ENCODE measurements at places on chromosomes 11 and 22. TPM values are rescaled to one million over a fixed set of nuclear protein-coding genes. Genes with fewer than 3 reads are reported as not detected.

The VPS37C gene
- total RNA-seq = 9.5 TPM

The SYT13 gene
- total RNA-seq = not detected

DNA sequence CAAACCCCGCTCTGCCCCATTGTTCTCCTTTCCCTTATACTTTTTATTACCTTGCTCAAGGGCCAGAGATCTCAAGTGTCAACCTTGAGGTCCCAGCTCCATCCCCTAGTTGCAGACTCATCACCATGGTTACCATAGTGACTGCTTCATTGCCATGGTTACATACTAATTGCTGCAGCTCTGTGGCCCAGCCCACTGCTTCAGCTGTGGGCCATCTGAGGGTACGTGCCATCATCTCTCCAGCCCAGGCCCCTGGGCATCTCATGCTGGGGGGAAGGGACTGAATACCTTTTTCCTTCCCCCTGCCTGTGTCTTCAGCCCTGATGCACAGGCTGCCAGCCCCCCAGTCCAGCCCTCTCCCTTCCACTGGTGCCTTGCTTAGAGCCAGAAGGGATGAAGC lies 22.2 kb downstream of the TREH start:
- H3K4me3 ChIP-seq = no peak overlapping the region
- no peak for DNase-seq
- H3K27me3 ChIP-seq = no peaks in the 10 kb centered on the region
- no peaks in the 10 kb centered on the region for H3K36me3 ChIP-seq

DNA sequence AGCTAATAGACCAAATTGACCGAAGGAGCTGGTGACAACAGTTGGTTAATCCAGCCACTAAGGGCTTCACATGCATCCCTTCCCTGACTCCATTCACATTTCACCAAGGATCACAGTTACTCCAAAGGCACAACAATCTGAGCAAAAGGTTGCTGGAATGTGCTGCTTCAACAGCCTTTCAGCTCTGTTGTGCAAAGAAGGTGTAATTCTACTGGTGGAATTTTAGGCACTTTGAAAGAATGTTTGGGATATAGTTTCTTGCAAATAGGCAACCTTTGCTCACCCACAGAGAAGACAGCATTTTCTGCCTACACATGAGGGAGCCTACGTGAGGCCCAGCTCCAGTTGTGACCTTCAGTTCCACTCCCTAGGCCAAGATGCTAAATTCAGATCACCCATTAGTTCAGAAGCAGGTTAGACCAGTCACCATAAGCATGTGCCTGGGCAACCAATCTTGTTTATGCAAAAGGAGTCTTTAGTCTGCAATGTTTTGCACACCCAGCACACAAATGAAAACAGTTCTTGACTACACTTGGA lies 21.6 kb upstream of the FCHSD2 start:
- no peak overlapping the region for H3K27ac ChIP-seq
- DNase-seq = no peak

GRCh38 chr11:129896062-129896461 lies 684 bp upstream of the NFRKB start:
- H3K27ac ChIP-seq = peak overlapping the region; percentile 71
- peaks cover 41% of the 10 kb centered on the region for H3K4me1 ChIP-seq
- peak overlapping the region; percentile 84 for H3K4me3 ChIP-seq
- DNase-seq = no peak
- peaks cover 22% of the 10 kb centered on the region for H3K36me3 ChIP-seq

The MOV10L1 gene
- not detected for total RNA-seq

DNA sequence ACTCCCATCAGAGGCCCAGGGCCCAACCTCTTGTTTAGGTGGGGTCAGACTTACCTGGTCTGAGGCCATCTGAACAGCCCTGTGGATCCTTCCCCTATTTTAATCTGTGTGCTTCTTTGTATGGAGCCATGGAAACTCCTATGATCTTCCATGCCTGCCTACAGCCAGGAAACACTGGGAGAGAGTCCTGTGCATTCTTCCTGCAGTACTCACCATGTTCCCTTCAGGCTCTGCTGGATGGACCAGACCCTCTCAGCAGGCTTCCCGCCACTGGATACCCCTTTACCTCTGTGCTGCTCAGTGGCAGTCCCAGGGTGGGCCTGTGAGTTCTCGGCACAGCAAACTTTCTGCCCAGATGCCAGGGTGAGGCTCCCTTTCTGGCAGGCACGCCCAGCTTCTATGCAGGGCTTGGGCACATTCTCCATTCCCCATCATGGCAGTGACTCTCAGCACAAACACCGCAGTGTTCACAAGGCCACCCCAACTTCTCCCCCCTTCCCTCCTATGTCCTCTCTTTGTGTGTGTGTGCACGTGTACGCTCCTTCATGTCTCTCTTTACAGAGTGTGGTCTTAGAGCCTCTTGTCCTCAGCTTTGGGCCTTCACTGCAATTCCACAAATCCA lies 34.8 kb downstream of the NEU3 start:
- H3K27me3 ChIP-seq = no peaks in the 10 kb centered on the region
- H3K4me1 ChIP-seq = no peaks in the 10 kb centered on the region
- H3K4me3 ChIP-seq = no peak overlapping the region
- DNase-seq = no peak
- peaks cover 5% of the 10 kb centered on the region for H3K36me3 ChIP-seq
- no peak overlapping the region for H3K27ac ChIP-seq

DNA sequence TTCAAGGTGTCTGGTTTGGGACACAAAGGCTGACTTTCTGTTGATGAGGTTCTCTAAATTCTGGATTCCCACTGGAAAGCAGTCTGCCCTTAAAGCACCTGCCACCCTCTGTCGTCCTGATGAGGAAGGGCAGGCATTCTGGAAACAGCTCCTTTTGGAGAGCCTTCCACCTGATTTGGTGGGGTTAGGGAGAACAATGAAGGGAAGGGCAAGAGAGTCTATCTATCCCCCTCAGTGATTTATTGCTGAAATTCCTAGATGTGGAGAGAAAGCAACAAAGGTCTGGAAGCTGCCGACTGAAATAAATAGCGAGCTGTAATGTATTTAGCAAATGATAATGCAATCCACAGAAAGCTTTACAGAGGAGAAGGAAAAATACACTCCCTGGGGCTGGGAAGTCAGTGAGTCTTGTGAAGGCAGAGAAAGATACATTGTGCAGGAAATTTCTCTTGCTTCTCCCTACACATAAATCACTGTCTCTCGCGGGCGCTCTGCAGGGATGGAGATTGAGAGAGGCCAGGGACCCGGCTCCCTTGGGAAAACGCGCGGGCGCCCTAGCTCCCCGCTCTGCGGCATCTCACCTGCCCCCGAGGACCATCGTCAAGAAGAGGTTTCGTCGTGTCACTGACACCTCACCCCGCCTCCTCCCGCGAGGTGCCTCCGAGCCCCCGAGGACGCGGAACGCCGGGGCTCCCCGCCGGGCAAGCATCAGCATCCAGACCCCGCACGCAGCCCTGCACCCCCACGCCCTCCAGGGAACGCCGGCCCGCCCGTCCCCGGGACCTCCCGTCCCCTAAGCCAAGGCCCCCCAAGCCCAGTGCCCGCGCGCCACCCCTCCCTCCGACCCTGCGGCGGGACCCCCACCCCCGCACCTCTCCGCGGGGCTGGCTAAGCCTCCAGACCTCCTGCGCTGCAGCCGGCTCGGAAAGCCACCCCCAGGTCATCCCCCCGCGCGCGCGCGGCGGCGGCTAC lies 673 bp downstream of the CDON start:
- H3K36me3 ChIP-seq = no peaks in the 10 kb centered on the region
- peak overlapping the region; percentile 27 for H3K27ac ChIP-seq
- H3K4me3 ChIP-seq = peak overlapping the region; percentile 74
- H3K27me3 ChIP-seq = peaks cover 12% of the 10 kb centered on the region
- peaks cover 5% of the 10 kb centered on the region for H3K4me1 ChIP-seq

The CCDC89 gene
- total RNA-seq = not detected

GRCh38 chr11:44866286-44866685 lies 84.4 kb downstream of the TP53I11 start:
- no peak overlapping the region for H3K27ac ChIP-seq
- H3K36me3 ChIP-seq = no peaks in the 10 kb centered on the region
- no peak overlapping the region for H3K4me3 ChIP-seq
- H3K27me3 ChIP-seq = peaks cover 8% of the 10 kb centered on the region

GRCh38 chr11:110896358-110896757 lies 184.1 kb upstream of the ARHGAP20 start:
- no peak for DNase-seq
- H3K4me3 ChIP-seq = no peak overlapping the region
- H3K27me3 ChIP-seq = no peaks in the 10 kb centered on the region
- no peaks in the 10 kb centered on the region for H3K36me3 ChIP-seq
- no peak overlapping the region for H3K27ac ChIP-seq

- H3K36me3 ChIP-seq = no peaks in the 10 kb centered on the region
- no peak for DNase-seq
- H3K4me1 ChIP-seq = no peaks in the 10 kb centered on the region
- no peak overlapping the region for H3K27ac ChIP-seq
Observed at GRCh38 chr11:93113824-93114223, 84.0 kb downstream of the SLC36A4 start.

The USH1C gene
- total RNA-seq = not detected

The CDKN1C gene
- total RNA-seq = 0.21 TPM

DNA sequence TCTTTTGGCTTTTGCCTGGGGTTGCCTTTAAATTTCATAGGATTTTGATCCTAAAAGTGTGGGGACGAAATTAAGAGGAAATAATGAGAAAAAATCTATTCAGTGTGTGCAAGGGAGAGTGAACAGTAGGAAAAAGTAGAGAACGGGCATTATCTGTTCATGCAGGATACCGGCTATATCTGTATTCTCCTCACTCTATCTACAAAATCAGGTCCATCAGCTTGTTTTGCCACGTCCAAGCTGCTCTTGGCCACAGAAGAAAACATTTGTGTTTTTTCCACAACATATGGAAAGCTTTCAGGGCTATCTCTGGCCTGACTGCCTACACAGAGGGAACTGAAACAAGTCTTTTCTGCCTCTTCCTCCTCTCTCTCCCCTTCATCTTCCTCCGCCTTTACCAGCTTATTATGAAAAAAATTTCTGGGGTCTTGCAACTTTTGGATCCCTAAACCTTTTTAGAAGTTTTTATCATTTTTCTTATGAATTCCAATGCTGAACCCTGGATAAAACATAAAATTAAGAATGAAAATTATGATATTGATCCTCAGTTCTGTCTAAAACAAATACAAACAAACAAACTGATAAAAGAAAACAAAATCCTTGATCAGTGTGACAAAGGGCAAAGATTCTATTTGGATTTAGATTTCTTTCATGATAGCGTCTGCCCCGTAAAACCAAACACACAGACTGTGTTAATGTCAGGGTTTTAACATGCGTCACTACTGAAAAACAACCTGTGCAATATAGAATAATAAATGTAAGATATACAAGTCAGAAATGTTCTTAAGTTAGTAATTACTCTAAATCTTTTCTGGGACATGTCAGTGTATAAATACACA lies 219.7 kb downstream of the CNTN5 start:
- H3K4me3 ChIP-seq = no peak overlapping the region
- no peaks in the 10 kb centered on the region for H3K27me3 ChIP-seq
- no peaks in the 10 kb centered on the region for H3K36me3 ChIP-seq
- no peak overlapping the region for H3K27ac ChIP-seq

The MPPED1 gene
- total RNA-seq = not detected

The SCGB1D2 gene
- not detected for total RNA-seq

DNA sequence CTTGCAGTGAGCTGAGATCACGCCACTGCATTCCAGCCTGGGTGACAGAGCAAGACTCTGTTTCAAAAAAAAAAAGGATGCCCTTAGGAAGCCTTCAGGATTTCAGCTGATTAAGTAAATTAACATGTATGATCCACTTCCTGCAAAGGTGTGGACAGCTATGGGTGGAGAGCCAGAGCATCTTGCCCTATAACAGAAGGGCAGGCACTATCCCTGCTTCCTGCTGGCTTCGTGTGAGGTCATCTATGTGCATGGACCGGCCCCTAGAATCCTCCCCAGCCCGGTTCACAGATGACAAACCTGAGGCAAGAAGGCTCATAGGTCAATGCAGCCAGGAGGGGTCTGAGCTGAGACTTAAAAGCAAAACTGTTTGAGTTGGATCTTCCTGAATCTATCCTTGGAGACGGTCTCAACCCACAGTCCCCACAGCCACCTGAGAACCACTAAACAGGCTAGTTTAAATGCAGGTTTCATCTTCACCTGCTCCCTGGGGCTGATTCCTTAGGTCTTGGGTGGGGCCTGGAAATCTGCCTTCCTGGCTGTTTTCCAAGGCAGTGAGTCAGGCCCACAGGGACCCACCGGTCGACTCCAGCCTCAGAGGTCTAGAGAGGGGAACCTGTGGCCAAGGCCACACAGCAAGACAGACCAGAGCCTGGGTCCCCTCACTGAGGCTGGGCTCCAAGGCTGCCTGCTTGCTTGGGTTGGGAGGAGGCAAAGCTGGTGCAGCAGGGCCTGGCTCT lies 55.2 kb upstream of the MPEG1 start:
- no peaks in the 10 kb centered on the region for H3K27me3 ChIP-seq
- no peak overlapping the region for H3K4me3 ChIP-seq
- H3K27ac ChIP-seq = no peak overlapping the region
- DNase-seq = no peak
- H3K36me3 ChIP-seq = no peaks in the 10 kb centered on the region

DNA sequence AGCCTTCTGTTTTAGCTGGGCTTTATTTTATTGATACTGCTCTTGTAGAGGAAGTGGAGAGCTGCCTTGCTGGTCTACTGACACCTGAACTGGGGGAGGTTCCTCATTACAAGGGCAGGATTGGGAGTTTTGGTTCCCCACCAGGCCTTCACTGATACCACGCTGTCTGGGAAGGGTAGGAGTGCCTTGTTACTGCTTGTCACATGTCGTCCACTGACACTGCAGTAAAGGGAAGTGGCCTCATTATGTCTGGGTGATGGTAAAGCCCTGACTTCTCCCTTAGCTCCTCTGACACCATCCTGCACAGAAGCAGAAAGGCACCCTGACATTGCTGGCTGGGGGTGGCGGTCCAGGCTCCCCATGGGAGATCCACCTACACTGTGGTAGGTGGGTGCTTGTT lies 38.7 kb upstream of the ELF5 start:
- DNase-seq = no peak
- H3K4me3 ChIP-seq = no peak overlapping the region
- no peaks in the 10 kb centered on the region for H3K36me3 ChIP-seq
- H3K27me3 ChIP-seq = peaks cover 14% of the 10 kb centered on the region
- no peak overlapping the region for H3K27ac ChIP-seq

The OR10AG1 gene
- not detected for total RNA-seq

The MS4A12 gene
- total RNA-seq = not detected

- H3K36me3 ChIP-seq = no peaks in the 10 kb centered on the region
- no peak overlapping the region for H3K4me3 ChIP-seq
- no peak overlapping the region for H3K27ac ChIP-seq
- DNase-seq = no peak
- peaks cover 4% of the 10 kb centered on the region for H3K4me1 ChIP-seq
Observed at GRCh38 chr11:47595029-47595428, 818 bp upstream of the C1QTNF4 start.

- no peak for DNase-seq
- no peaks in the 10 kb centered on the region for H3K36me3 ChIP-seq
- H3K4me3 ChIP-seq = no peak overlapping the region
- H3K27me3 ChIP-seq = no peaks in the 10 kb centered on the region
Observed at GRCh38 chr11:85310479-85310878, 316.7 kb downstream of the DLG2 start.

GRCh38 chr11:66985508-66986177 lies 10.5 kb downstream of the C11orf86 start:
- H3K27me3 ChIP-seq = peaks cover 5% of the 10 kb centered on the region
- peaks cover 5% of the 10 kb centered on the region for H3K4me1 ChIP-seq
